ENCODE measurements at places on chromosomes 4 and X. TPM values are rescaled to one million over a fixed set of nuclear protein-coding genes. Genes with fewer than 3 reads are reported as not detected.

- peak; percentile 4 for DNase-seq
Observed at GRCh38 chrX:21708116-21708515, 49.8 kb downstream of the SMPX start.

DNA sequence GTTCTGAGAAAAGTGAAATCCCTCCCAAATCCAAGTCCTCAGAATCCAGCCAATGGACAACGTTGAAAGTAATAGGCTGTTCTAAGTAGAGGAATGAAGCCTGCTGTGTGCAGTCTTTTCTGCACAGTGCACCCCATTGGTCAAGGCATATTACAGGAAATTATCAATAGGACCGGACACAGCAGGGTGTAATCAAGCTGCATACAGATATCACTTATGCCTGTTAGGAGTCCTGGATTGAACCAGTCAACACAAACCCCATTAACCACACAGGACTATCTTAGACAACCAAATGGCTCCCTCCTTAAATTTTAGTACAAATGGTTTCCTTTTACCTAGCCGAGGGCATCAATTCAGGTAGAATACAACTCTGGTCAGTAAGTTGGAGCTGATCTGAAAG, 34.2 kb upstream of the MAGEA8 start:
- no peak for DNase-seq

GRCh38 chrX:34770511-34770910, 113.4 kb upstream of the TMEM47 start:
- no peak for DNase-seq

The HHIP gene
- 2.3 TPM for total RNA-seq

The PAGE2B gene
- not detected for total RNA-seq

- DNase-seq: peak; percentile 62
Observed at GRCh38 chr4:156734965-156735895, 236.4 kb downstream of the PDGFC start.

DNA sequence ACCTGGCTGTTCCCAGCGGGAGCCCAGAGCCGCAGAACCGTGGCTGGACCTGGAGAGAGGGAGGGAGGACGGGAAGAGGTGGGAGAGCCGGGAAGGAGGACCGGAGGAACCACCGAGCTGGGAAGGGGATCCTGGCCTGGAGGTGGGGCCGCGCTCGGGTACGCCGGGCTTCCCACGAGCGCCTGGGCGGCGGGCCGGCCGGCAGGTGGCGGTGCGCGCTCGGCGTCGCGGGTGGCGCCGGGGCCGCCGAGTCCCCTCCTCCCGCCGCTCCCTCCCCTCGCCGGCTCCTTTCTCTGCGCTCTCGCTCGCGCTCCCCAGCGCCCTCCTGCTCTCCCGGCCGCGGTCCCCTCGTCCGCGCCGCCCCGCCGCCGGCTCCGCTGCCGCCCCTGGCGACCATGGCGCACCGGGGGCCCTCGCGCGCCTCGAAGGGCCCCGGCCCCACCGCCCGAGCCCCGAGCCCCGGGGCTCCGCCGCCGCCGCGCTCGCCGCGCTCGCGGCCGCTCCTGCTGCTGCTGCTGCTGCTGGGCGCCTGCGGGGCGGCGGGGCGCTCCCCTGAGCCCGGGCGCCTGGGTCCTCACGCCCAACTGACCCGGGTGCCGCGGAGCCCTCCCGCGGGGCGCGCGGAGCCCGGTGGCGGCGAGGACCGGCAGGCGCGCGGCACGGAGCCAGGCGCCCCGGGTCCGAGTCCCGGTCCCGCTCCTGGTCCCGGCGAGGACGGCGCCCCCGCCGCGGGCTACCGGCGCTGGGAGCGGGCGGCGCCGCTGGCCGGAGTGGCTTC, at the start of gene SORCS2:
TSS of gene SORCS2 (plus strand) at position 287 of the 778 bp plus-strand sequence.
- DNase-seq: peak; percentile 68

- peak; percentile 25 for DNase-seq
Observed at GRCh38 chr4:3827616-3828492, 61.7 kb downstream of the ADRA2C start.

GRCh38 chr4:105765690-105766407, 57.3 kb downstream of the GSTCD start:
- DNase-seq: peak; percentile 85

DNA sequence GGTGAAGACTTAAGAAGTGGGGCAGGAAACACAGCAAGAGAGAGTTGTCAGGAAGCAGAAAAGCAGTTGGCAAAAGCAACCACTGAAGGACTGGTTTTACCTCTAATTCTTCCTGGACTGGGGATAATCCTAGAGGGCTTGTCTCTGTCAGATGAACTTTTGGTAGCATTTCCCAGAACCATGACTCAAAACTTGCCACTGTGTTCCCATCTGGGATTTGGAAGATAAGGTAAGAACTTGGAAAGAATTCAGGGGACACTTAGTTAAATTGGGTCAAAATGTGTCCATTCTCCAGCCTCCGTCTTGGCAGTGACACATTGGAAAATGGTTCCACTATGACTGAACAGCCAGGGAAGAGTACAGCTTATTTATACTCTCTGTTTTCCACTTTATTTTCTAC, 55.7 kb downstream of the CD38 start:
- no peak for DNase-seq

DNA sequence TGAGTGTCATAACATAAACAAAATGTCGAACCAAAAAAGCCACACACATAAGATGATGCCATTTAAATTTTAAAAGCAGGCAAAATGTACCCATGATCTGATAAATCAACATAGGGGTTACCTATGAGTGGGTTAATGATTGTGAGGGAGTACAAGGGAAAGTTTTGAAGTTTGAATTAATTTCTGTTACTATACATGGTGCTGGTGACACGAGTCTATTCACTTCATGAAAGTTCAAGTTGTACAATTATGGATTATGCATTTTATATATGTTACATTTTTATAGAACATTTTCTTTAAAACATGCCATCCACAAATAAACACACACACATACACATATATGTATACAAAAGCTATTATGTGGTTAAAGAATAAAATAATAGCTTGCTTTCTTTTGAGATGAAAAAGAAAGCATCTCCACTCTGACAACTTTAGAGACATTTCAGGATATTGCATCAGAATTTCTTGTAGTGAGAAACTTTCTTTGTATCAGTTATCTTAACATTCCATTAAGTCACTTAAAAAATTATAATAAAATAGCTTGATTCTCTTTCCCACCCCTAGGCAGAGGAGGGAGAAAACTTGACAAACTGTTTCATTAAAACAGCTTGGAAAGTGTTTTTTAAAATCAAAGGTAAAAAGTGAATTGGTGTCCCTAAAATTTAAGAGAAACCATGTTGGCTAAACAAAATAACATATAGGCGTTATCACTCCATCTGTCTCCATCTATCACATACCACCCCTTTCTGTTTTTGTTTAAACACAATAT, 891.8 kb upstream of the NDST4 start:
- no peak for DNase-seq

- DNase-seq: peak; percentile 97
Observed at GRCh38 chrX:13669246-13669737, 16.4 kb downstream of the TCEANC start.

DNA sequence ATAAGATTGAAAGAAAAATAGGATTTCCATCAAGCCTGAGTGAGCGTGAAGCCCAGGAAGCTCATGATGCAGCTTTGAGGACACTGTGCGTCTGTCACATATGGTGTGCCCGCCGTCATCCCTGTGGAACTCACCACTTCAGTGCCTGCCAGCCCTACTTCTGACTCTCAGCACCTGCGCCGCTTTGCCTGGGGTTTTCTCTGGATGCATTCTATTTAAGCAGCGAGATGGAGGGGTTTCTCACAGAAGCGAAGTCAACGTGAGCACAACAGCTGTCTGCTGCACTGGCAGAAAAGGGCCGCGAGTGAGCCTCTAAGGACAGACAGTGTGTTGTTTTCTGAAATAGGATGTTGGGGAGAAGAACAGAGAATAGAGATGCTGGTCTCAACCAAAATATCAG, 6.2 kb upstream of the TMEM128 start:
- no peak for DNase-seq

DNA sequence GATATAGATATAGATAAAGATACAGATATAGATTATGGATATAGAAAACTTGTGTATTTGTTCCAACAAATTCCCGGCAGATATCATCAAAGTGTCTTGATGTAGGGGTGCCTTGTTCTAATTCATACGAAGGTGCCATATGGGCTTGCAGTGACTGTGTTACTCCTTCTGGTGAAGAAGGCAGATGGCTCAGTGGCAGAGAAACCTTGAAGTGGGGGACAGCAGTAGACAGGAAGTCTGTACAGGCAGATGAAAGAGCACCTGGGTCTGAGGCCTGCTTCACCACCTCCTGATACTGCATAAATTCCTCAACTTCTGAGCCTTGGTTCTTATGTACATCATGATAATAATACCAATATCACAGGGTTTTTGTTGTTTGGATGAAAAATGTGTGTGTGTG, 179.5 kb upstream of the GATB start:
- no peak for DNase-seq

- peak; percentile 28 for DNase-seq
Observed at GRCh38 chr4:12555011-12555410, 929.1 kb downstream of the RAB28 start.

DNA sequence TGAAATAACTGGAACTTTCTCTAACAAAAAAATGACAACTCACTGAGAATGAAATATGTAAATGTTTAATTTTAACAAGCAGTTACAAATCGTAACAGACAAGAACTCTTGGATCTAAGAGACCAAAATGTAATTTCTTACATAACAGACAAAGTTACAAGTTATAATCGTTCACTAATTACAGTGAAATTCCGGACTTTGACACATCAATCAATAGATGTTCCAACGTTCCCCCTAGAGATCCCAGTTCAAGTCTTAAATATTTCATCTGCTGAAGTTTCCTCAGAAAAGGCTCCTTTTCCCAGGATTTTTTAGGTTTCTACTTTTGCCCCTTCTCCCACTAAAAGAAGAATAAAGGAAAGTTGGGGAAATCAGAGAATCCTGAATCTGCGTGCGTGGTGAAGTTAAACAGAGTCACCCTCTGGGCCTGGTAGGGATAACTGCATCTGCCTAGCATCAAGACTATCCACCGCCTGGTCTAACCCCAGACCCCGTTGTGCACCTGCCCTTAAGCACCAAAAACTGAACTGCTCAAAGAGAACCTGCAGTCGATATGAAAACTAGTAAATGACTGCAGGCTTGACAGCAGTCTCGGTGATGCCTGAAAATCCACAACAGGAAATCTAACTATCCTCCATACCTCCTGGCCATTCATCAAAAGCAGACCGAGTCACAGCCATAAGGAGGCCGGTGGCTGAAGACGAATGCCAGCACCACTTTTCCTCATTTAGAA, 2.3 kb downstream of the IRF2 start:
- DNase-seq: peak; percentile 22

GRCh38 chr4:15658136-15658770, 3.1 kb upstream of the FBXL5 start:
- DNase-seq: no peak

DNA sequence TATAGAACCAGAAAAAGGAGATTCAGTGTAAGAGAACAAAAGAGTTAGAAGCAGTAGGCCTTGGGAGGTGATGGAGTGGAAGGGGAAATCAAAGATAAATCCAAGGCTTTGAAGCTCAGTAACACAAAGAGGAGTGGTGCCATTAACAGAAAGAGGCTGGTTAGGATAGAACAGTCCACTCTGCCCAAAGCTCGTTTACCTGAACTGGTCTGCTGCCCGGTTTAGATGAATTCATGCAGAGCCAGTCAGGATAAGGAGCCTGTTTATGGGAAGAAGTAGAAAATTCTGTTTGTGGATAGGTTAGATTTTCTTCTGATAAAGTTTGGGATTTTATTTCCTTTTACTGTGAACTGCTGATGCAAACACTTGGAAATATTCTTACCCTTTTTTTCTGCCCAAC, 80.6 kb downstream of the HMGB2 start:
- DNase-seq: no peak
